ENCODE measurements at places on chromosomes 13 and 19.

DNA sequence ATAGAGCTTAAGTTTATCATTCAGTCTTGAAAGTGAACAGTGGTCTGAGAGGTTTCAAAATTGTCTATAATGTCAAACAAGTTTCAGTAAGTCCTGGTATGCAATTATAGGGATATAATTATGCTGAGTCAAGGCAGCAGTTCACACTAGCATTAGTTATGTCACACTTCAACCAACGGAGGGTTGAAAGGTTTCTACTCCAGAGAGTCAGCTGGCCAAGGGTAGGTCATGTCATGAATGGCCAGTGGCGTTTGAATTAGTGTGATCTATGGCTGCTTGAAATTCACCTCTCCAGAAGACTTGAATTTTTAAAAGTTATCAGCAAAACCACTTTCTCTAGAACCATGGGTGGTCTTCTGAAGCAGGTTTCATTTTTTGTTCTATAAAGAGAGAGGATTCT, 108.6 kb downstream of the TNFRSF19 start:
- DNase-seq, result no peak

- DNase-seq, result no peak
These were observed 1.4 kb downstream of the FGF9 start for GRCh38 chr13:21672287-21672680.

GRCh38 chr13:39888865-39889810, 233.7 kb downstream of the COG6 start:
- DNase-seq, result no peak

- DNase-seq, result no peak
These were observed 51.5 kb upstream of the USP29 start for GRCh38 chr19:57068311-57068710.

- no peak for DNase-seq
These were observed 681 bp downstream of the SLC5A5 start for GRCh38 chr19:17872251-17873001.

DNA sequence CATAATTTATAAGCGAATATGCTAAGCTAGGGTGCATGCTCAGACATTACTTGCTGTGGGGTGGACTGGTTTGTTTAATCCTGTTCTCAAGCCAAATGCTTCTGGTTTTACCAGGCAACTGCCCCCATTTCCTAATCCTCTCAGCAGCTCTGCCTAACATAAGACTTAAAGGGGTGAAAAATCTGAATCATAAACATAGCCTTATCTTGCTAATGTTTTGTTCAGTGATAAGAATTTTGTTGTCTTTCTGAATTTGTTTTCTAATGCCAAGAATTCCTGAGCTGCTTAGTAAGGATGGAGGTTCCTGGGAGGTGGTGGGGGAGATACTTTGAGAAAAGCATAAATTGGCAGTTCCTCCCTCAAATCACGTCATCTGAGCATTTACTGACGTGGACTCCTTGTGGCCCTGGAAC, 42.7 kb downstream of the ING1 start:
- DNase-seq, result no peak

DNA sequence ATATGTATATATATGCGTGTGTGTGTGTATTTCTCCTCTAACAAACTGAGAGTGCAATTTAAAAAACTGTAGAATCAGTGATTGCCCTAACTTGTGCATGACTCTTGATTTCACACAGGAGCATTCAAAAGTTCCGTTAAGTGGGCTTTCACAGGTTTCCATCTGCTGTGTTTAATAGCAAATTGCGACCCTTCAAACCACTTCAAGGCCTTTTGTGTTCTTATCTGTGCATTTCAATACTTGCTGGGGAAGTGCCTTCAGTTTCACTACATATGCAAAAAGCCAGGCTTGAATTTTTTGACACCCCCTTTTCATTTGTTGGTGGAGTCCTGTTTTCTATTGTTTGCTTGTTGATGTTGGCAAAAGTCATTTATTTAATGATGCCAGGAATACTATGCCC, 158.0 kb downstream of the TM9SF2 start:
- DNase-seq, result no peak

DNA sequence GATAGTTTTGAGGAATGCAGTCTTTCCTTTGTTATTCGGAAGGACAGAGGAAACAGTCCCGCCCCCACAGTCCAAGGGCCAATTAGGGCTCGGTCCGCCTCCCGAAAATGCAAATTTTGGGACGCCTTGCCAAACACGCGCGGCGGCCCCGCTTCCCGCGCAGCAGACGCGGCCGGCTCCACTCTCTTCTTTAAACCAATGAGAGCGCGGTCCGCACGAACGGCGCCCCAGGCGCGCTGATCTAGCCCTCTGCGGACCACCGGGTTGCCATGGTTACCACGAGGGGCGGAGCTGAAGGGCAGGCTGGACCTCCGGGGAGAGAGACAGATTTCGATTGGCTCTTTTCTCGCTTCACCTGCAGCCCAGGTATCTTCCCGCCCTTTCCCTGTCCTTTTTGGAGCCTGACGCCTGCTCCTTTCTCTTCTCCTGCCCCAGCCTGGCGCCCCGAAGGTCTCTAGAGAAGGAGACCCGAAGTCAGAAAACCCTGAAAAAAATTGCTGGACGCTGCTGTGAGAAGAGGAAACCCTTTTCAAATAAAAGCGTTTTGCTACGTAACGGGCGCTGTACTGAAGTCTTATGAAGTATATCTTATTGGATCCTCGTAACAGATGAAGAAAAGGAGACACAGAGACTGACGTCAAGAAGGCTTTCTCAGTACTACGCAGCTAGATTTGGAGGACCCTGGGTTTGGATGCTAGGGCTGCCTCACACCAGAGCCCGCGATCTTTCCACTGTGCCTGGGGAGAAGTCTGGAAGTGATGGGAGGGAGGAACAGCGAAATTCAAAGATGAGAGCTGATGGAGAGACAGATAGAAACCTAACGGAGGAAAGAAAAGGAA, 2.0 kb downstream of the PTH2 start:
- DNase-seq, result no peak

DNA sequence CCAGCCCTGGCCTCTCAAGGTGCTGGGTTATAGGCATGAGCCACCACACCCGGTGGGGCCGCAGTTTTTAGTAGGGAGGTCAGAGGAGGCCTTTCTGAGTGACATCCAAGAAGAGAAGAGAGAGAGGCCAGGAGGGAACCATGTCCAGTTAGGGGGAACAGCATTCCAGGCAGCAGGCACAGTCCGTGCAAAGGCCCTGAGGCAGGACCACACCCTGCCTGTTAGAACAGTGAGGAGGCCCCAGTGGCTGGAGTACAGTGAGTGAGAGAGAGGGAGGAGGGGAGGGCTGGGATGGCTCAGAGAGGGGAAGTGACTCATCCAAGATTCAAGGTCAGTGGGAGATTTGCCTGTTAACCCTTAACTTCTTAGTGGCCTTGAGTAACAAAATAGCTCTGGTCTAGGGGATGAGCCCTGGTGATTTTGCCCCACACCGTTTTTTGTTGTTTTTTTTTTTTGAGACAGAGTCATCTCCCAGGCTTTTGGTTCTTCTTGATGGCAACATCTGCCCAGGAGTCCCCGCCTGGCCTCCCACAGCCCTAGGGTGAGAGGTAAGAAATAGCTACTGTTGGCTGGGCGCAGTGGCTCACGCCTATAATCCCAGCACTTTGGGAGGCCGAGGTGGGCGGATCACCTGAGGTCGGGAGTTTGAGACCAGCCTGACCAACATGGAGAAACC, 2.7 kb upstream of the PLIN3 start:
- DNase-seq, result no peak

DNA sequence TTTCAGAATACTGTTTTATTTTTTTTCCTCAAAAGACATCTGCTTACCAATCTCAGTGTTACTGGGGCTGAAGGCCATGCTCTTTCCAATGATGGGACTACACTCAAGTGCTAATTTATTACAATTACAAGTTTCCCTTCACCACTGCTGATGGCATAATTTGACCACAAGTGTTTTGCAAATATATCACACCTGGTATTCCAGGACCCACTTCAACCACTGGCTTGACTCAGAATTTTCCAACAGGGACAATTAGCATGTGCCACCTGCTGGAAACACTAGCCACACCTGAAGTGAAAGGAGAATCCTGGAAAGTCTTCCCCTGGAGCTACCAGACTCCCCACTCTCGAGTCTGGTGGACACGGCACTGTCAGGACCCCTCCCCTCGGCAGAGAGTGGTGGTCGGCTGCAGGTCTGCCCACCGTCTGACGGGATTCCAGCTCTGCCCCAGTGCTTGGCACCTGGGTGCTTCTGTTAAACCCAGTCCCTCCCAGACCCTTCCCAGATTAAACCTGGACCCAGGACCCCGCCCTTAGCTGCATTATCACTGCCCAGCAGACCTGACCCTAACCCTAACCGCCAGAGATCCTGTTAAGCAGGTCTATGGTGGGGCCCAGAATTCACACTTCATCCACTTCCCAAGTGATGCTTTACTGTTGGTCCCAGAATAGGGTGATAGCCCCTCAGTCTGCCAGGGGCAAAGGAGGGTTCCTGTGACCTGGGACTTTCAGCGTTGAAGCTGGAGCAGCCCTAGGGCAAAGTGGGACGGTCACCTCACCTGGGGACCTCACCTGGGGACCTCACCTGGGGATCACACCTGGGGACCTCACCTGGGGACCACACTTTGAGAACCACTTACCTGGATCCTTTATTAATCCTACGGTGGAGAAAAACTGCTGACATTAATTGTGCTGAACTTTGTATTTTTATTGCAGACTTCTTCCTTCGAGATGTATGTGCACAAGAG, 17.6 kb upstream of the RASA3 start:
- no peak for DNase-seq

DNA sequence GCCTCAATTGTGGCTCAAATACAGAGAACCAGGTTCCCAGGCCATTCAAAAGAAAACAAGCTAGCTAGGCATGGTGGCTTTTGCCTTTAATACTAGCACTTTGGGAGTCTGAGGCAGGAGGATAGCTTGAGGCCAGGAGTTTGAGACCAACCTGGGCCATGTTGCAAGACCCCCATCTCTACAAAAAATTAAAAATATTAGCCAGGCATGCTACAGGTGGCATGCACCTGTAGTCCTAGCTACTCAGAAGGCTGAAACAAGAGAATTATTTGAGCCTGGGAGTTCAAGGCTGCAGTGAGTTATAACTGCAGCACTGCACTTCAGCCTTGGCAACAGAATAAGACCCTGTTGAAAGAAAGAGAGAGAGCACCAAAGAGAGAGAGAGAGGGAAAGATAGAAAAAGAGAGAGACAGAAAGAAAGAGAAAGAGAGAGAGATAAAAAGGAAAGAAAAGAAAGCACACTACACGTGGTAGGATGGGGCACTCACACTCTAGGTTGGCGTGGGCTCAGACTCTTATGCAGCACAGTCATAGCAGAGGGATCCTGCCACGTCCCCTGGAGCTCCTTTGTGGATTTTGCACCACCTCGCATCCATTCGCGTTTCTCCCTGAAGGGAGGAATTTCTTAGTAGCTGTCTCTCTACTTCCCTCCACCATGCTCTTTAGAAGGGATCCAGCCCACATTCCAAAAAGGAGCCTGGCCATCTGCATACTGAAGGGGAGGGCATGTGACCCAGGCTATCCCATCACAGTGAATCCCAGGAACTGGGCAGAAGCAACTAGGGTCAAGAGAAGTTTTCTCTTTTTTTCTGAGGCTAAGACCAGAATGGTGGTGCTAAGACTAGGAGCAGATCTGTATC, 789.9 kb downstream of the UQCRFS1 start:
- DNase-seq, result no peak

GRCh38 chr13:85298387-85298924, 500.8 kb downstream of the SLITRK6 start:
- DNase-seq, result no peak

DNA sequence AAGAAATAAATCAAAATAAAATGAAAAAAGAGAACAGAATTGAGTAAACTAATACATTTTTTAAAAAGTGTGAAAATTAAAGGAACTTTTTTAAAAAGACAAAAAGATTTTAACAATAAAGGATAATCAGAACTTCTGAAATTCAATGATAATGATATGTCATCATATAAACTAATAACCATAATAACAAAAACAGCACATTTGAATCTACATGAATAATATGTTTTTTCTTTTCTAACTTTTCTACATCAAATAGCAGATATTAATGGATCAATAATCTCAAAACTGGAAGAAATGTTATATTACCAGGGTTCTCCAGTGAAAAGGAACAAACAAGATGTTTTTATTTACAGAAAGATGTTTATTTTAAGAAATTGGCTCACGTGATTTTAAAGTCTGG, 903.3 kb upstream of the MIR17HG start:
- DNase-seq, result no peak

DNA sequence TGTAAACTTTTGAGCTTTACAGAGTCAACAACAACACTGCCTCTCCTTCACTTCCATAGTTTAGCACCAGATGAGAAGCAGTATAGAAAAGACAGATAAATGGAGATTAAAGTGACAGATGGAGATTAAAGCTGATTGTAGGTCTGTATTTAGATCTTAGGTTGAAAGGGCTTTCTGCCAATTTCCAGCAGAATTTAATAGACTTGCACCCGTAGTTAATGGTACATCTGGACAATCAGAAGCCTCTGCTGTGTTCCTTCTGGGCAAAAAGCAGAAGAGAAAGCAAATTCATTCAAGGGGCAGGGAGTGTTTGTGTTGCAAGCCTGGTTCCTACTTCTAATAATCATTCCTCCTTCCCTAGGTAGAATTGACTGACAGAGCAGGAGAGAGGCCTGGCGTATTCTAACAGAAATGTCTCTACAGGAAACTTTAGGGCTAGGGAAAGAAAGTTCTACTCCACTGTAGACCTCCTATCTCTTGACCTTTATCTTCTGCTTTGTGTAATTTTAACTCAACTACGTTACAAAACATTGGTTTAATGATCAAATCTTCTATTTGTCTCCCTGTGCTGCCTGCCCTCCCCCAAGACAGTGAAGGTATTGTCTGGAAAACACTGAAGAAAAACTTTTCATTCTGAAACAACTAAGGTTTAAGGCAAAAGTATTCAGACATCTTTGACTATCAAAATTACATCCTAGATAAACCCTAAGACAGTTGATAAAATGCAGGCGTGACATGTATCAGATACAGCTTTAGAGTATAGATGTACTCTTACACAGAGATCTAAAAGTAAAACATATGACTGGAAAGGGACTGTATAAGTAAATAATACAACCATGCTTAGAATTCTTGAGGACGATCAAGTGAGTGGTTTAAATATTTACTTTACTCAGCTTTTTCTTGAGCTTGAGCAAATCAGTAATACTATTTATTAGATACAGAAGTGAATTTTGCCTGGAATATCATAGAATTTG, 44.4 kb downstream of the GPC6 start:
- DNase-seq, result no peak

DNA sequence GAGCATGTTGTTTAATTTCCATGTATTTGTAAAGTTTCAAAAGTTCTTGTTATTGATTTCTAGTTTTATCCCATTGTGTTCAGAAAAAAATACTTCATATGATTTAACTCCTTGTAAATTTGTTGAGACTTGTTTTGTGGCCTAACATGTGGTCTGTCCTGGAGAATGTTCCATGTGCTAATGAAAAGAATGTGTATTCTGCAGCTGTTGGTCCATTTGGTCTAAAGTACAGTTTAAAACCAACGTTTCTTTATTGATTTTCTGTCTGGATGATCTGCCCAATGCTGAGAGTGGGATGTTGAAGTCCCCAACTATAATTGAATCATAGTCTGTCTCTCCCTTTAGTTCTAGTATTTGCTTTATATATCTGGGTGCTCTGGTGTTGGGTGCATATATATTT, 34.9 kb upstream of the TPP2 start:
- DNase-seq, result no peak
